ENCODE measurements at places on chromosomes 13 and 19.

DNA sequence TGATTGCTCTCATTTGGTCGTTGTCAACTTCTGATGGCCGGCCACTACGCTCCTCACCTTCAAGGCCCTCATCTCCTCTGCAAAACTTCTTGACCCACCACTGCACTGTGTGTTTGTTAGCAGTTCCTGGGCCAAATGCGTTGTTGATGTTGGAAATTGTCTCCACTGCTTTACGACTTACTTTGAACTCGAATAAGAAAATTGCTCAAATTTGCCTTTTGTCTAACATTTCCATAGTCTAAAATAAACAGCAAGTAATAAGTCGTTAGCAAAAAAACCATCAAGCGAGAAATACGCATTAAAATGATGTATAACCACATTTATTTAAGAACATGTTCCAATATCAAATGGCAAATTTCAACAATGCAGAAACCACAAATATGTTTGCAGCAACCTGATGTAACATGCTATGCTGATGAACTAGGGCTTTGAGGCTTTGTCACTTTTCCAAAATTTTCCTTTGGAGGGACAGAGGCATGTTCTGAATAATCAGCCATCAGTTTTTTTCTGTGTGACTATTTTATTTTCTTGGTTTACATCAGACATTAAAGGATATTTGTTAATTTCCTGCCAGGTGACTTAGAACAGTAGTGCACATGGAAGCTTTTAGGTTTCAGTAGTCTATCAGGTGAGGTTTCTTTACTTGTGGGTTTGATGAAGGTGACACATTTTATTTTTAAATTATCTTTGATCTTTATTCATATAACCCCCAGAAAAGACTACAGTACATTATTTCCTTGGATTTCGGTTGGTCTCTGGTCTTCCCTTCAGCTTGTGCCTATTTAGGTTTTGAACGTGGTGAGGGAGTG lies 74.7 kb upstream of the TEX29 start:
- DNase-seq = no peak

DNA sequence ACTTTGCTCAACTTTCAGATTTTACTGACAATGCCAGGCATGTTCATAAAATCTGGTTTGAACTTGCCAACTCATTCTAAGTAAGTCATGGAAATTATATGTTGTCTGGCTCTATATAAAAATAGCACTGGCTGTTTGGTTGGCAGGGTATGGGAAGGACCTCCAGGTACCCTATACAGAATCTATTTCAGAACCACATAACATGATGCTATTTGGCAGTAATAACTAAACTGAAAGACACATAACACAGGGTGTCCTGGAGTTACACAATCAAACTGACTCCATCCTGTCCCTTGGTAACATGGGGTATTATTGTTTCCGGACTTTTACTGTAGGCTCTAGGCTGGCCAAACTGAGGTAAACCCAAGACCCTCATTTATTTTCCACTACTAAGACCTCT lies 248.8 kb downstream of the RGCC start:
- DNase-seq = no peak

GRCh38 chr19:1088416-1089010 lies 6.7 kb downstream of the POLR2E start:
- DNase-seq = no peak

DNA sequence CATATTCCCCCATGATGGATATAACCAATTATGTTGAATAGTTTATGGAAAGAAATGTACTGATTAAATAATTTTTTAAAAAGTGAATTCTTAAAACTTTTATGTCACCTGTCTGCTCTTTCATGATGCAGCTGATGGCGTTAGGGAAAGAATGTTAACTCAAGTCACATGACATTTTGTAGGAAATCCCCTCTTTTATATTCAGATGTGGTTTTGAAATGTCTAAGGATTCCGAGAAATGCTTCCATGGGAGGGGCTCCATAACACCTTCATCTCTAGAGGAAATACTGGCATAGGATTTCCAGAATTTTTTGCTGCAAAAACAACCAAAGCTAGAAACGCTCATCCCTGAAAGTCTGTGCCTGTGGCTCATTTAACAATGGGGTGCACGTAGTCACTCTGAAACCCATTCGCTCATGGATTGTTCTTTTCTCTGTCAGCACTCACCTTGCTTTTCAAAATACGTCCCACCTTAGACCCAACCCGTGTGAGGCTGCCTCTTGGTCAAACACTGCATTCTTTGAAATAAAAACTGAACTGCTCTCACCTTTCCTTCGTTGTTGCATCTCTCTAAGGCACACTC lies 288.9 kb downstream of the SHISA2 start:
- no peak for DNase-seq

- no peak for DNase-seq
Observed at GRCh38 chr13:75694722-75695121, 58.6 kb downstream of the LMO7 start.

DNA sequence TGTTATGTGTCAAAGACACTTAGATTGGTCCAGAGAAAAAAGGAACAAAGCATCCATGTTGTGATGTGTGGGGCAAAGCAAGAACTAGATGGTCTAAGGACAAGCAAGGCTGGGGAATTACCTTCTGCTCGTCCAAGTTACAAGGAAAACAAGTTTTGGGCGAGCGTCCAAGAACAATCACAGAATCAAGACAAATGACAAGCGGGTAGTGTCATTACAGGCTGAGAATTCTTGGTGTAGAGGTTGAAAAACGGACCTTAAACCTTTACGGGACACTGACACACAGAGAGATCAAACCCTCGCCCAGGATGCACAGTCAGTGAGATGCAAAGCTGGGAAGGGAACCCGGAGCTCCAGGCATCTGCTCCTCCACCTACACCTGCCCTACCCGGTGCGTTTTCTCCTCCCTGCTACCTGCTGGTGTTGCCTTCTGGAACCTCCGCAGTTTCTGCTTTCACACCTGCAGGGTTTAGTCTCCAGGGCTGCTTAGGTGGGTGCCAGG lies 515 bp upstream of the ZNF324B start:
- no peak for DNase-seq

Data from activated CD4-positive, CD25-positive, alpha-beta regulatory T cell (primary cell).